Testis (tissue), 5 donors: ENCODE measurements at places on chromosomes 2 and 18. TPM values are rescaled to one million over a fixed set of nuclear protein-coding genes. Genes with fewer than 3 reads are reported as not detected.

DNA sequence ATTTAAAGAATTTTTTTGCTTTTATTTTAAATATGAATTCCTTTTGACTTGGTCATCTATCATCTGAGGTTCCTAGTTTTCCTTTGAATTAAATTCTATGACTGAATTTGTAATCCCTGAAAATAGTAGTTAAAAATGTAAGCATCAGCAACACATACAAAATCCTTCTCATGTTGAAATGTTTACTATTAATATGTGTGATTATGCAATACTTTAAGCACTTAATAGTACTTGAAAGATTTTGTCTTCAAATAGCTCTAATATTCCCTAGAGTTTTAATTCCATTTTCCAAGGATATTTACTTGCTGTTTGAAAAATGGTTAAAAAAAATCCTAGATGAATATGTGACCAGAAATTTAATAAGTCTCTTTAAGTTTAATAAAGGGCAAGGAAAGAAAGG, 26.6 kb upstream of the SPATS2L start:
- H3K27me3 ChIP-seq, result no peaks in the 10 kb centered on the region
- H3K36me3 ChIP-seq, result no peaks in the 10 kb centered on the region
- no peak overlapping the region for H3K4me3 ChIP-seq
- no peaks in the 10 kb centered on the region for H3K4me1 ChIP-seq
- no peak overlapping the region for H3K27ac ChIP-seq

DNA sequence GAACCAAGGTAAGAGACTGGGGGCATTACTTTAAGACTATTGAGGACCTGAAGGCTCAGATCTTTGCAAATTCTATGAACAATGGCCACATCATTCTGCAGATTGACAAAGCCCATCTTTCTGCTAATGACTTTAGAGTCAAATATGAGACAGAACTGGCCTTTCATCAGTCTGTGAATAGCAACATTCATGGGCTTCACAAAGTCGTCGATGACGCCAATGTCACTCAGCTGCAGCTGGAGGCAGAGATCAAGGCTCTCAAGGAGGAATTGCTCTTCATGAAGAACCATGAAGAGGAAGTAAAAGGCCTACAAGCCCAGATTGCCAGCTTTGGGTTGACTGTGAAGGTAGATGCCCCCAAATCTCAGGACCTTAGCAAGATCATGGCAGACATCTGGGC, 43.8 kb upstream of the SLC4A10 start:
- H3K4me3 ChIP-seq, result no peak overlapping the region
- no peaks in the 10 kb centered on the region for H3K36me3 ChIP-seq
- DNase-seq, result no peak
- H3K4me1 ChIP-seq, result no peaks in the 10 kb centered on the region

- H3K4me3 ChIP-seq, result no peak overlapping the region
- no peak for DNase-seq
- no peaks in the 10 kb centered on the region for H3K4me1 ChIP-seq
- H3K27ac ChIP-seq, result no peak overlapping the region
Observed at GRCh38 chr2:3754280-3754679, 50.9 kb downstream of the DCDC2C start.

DNA sequence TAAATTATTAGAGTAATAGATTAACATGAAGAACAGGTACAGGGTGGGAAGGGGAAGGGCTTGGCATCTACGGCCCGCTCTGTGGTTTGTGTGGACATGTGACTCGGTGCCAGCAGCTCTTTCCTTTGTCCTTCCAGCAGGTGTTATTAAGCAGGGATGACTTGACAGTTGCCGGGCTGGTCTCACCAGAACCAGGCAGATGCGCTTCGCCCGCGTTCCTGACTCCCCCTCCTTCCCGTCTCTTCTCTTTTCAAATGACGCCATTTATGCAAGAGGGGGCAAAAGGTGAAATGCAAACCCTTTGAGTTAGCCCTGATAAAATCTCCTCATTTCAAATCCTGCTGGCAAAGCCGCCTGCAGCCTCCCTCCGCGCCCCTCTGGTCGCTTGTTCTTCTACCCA, 38.9 kb upstream of the MGAT4A start:
- no peak for DNase-seq
- H3K4me3 ChIP-seq, result no peak overlapping the region
- no peaks in the 10 kb centered on the region for H3K27me3 ChIP-seq
- H3K27ac ChIP-seq, result no peak overlapping the region
- no peaks in the 10 kb centered on the region for H3K36me3 ChIP-seq

Gene DSG1
- total RNA-seq, result 3.8 TPM

Gene ALKAL2
- total RNA-seq, result 29.6 TPM

Gene IL18RAP
- 2.4 TPM for total RNA-seq
